ENCODE measurements at places on chromosomes 6 and 20. TPM values are rescaled to one million over a fixed set of nuclear protein-coding genes. Genes with fewer than 3 reads are reported as not detected.

Gene MAPK13
- total RNA-seq: 17.0 TPM

Gene LPA
- total RNA-seq: 0.60 TPM

Gene OXT
- not detected for total RNA-seq

Gene GATA5
- total RNA-seq: 2.3 TPM

Gene DOK5
- total RNA-seq: 10.1 TPM

Gene KIF3B
- 18.2 TPM for total RNA-seq

Gene C6orf58
- total RNA-seq: not detected

Gene LRRC73
- 1.4 TPM for total RNA-seq

Gene BYSL
- 43.8 TPM for total RNA-seq

Gene TRMT6
- 15.4 TPM for total RNA-seq

- DNase-seq: no peak
- H3K4me1 ChIP-seq: peaks cover 2% of the 10 kb centered on the region
- no peak overlapping the region for H3K27ac ChIP-seq
- H3K4me3 ChIP-seq: no peak overlapping the region
Observed at GRCh38 chr6:63459814-63460213, 112.5 kb upstream of the LOC128125822 start.

GRCh38 chr20:49666911-49667310, 46.8 kb downstream of the B4GALT5 start:
- peak overlapping the region; percentile 92 for H3K27ac ChIP-seq
- peaks cover 79% of the 10 kb centered on the region for H3K4me1 ChIP-seq
- no peak overlapping the region for H3K4me3 ChIP-seq
- no peaks in the 10 kb centered on the region for H3K36me3 ChIP-seq
- DNase-seq: no peak

GRCh38 chr6:111533087-111533784, 50.2 kb upstream of the REV3L start:
- no peak overlapping the region for H3K4me3 ChIP-seq
- no peaks in the 10 kb centered on the region for H3K27me3 ChIP-seq
- DNase-seq: peak; percentile 32
- peak overlapping the region; percentile 71 for H3K27ac ChIP-seq

- DNase-seq: no peak
- H3K27ac ChIP-seq: peak overlapping the region; percentile 98
- no peaks in the 10 kb centered on the region for H3K27me3 ChIP-seq
- peaks cover 46% of the 10 kb centered on the region for H3K4me1 ChIP-seq
- H3K36me3 ChIP-seq: peaks cover 49% of the 10 kb centered on the region
Observed at GRCh38 chr6:31541059-31541657, 645 bp downstream of the DDX39B start.

GRCh38 chr6:52284131-52284459, 447 bp downstream of the MCM3 start:
- peaks cover 44% of the 10 kb centered on the region for H3K36me3 ChIP-seq
- H3K27me3 ChIP-seq: no peaks in the 10 kb centered on the region
- no peak overlapping the region for H3K4me3 ChIP-seq
- peak; percentile 76 for DNase-seq
- H3K4me1 ChIP-seq: peaks cover 19% of the 10 kb centered on the region

- H3K4me3 ChIP-seq: no peak overlapping the region
- H3K36me3 ChIP-seq: peaks cover 26% of the 10 kb centered on the region
- no peak overlapping the region for H3K27ac ChIP-seq
- no peaks in the 10 kb centered on the region for H3K4me1 ChIP-seq
Observed at GRCh38 chr6:166105341-166106075, 62.1 kb downstream of the TBXT start.

DNA sequence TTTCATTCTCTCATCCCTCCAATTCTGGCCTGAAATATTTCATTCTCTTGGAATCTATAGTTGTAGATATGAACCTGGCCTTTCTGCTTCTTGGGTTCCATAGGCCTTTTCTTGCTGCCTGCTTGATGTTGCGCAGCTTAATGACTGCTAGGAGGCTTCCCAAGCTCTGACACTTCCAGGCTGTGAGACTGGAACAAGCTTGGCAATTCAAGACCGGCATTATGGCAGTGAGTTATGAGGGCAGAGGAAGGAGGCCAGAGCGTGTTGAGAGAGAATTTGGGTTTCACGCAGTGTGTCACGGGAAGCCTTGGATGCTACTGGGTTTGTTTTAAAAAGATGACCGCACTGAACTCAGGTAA, 948 bp upstream of the DNAJC5 start:
- H3K4me1 ChIP-seq: peaks cover 15% of the 10 kb centered on the region
- H3K4me3 ChIP-seq: peak overlapping the region; percentile 73
- H3K27me3 ChIP-seq: no peaks in the 10 kb centered on the region
- no peak for DNase-seq

DNA sequence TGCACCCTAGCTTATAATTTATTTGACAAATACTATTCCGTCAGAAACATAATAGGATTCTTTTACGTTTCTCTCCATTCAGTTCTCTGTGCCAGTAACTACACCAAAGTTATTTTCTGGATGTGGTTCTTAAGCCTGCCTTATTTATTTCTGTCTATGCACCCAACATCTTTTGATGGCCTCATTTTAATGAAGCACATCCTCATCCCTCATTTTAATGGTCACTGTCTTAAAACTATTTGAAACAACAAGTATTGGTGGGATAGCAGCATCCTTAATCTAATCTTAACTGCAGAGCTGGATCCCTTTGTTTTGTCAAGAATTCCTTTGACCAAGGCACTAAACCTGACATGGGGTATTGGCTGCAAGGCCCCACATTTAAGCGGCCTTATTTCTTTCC, 11.0 kb downstream of the FAM135A start:
- H3K27ac ChIP-seq: no peak overlapping the region
- peaks cover 28% of the 10 kb centered on the region for H3K36me3 ChIP-seq
- H3K27me3 ChIP-seq: no peaks in the 10 kb centered on the region
- no peak overlapping the region for H3K4me3 ChIP-seq
- no peak for DNase-seq

DNA sequence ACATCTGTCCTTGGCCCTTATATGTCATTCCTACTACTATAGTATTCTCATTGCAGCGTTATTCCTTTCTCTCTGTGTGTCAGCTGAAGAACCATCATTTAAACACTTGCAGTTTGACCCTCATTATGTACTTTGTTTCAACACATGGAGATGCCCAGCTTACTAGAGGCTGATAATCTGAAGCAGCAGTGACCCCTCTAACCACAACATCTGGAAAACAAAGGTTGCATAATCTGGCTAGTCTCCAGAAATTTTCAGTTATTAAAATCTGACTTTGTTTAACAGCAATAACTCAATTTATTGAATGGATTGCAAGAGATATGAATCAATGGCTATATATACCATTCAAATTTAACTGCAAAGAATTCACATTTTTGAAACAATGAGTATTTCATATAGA, 6.6 kb upstream of the PHIP start:
- DNase-seq: no peak
- no peak overlapping the region for H3K4me3 ChIP-seq
- no peak overlapping the region for H3K27ac ChIP-seq

GRCh38 chr6:169163411-169163901, 90.2 kb downstream of the THBS2 start:
- H3K27me3 ChIP-seq: no peaks in the 10 kb centered on the region
- no peak overlapping the region for H3K4me3 ChIP-seq

DNA sequence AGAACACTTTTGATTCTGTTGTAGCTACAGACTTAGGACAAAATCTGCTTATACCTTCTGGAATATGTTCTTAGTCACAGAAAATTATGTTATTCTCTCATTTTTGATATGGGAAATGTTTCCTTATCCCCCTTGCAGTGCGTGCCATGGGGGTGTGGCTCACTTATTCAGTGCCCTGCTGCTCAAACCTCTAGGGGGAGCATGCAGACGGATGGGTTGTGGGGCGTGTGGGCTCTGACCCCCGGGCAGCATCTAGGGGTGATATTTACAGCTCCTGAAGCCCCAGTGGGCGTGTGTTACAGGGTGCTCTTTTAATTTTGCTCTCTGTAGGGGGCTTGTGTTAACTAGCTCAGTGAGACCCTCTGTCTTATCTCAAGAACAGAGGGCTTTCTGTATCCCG, 61.3 kb upstream of the FERMT1 start:
- peaks cover 4% of the 10 kb centered on the region for H3K4me1 ChIP-seq
- no peaks in the 10 kb centered on the region for H3K36me3 ChIP-seq
- no peaks in the 10 kb centered on the region for H3K27me3 ChIP-seq

GRCh38 chr6:27812805-27813492, 99.2 kb downstream of the OR2B2 start:
- no peak for DNase-seq
- peak overlapping the region; percentile 88 for H3K4me3 ChIP-seq
- H3K36me3 ChIP-seq: peaks cover 7% of the 10 kb centered on the region
- no peaks in the 10 kb centered on the region for H3K27me3 ChIP-seq
- peaks cover 49% of the 10 kb centered on the region for H3K4me1 ChIP-seq

- peaks cover 32% of the 10 kb centered on the region for H3K27me3 ChIP-seq
- H3K36me3 ChIP-seq: no peaks in the 10 kb centered on the region
- H3K4me1 ChIP-seq: no peaks in the 10 kb centered on the region
Observed at GRCh38 chr6:31293343-31293742, 21.5 kb upstream of the HLA-C start.

DNA sequence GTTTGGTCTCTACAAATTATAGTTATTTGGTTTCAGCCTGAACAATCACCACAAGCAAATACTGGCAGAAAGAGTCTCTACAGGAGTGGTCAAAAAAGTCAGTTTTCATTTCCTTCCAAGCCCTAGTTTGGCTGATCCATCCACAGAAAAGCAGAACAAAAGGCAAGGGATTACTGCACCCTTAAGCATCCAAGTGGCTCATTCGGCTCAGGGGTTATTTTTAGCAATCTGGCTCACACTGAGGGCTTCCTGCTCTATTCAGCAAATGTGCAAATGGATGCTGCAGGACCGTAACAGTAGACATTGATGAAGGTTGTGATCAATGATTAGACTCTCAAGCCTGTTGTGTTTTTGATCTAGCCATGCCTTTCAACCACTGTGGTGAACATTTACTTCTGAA, 62.2 kb upstream of the FABP7 start:
- peaks cover 18% of the 10 kb centered on the region for H3K4me1 ChIP-seq
- peak overlapping the region; percentile 4 for H3K27ac ChIP-seq
- H3K4me3 ChIP-seq: no peak overlapping the region
- no peaks in the 10 kb centered on the region for H3K36me3 ChIP-seq
- H3K27me3 ChIP-seq: no peaks in the 10 kb centered on the region

DNA sequence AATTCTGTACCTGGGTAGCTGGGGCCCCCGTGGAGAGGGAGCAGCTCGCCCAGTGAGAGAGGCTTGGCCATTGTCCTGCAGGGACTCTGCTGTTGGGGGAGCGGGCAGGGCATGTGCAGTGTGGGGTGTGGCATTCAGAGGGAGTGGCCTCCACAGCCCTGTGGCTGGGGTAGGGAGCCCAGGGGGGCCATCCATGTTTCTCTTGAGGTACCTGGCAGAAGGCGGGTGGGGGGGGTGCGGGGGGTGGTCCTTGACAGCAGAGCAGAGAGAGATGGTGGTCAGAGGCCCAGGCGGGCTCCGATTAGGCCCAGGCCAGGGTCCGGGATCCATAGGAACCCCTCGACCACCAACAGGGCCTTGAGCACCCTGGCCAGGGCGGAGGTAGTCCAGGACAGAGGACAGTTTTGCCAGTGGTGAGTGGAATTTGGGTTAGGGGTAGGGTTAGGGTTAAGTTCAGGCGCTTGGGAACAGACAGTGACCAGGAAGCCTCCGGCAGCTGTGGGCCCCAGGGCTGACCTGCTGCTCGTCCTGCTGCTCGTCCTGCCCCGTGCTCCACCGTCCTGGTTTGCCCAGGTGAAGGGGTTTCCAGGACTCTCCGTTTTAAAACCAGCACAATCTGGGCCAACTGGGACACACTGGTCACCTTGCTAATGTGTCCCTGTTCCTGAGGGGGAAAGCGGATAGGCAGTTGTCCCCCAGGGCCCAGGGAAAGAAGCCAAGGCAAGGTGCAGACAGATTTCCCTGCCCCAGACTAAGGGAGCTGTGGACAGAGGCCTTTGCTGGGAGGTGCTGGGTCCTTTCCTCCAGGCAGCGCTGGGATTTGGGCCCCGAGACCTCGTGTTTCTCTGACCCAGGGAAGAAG, 24.8 kb upstream of the MYT1 start:
- H3K4me3 ChIP-seq: no peak overlapping the region
- no peaks in the 10 kb centered on the region for H3K27me3 ChIP-seq
- peaks cover 7% of the 10 kb centered on the region for H3K4me1 ChIP-seq
- peak; percentile 10 for DNase-seq
- no peak overlapping the region for H3K27ac ChIP-seq

DNA sequence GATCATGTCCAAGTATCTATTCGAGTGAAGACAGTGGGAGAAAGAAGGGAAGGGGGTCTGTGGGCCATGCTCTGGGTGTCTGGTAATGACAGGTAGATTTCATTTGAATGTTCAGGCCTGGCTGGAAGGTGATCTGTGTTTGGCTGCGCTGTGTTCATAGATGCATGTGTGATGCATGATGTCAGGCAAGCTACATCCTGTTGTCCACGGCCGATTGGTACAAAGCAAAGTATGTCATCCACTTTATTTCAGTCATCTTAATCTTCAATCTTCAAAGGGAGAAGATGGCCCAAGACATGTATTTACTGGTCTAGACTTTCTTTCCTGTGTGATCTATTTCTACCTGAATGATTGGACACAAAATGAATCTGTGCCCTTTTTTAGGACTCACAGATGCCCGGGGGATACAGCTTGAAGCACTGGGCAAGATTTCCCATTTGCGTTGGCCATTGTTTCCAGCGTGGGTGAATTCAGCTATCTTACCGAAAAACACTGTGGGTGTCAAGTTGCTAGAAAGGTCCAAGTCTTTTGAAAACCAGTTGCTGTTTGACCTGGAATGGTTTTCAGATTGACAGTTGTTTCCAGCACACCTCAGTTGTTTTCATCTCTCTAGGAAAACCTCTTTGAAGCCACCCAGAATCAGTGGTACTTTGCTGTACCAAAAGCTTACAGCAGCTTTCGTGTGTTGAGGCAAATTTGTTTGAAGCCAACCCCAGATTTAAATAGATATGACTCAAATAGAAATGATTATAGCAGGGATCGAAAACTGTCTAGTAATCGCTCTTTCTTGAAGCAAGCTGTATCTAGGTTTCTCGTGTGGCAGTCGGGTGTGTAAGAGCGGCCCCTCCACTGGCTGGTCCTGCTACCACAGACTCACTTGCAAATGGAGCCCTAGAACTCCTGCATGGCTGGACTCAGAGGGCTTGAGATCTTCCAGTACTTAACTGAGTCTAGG, 27.2 kb downstream of the DUSP22 start:
- no peak for DNase-seq
- no peaks in the 10 kb centered on the region for H3K27me3 ChIP-seq
- H3K4me1 ChIP-seq: peaks cover 15% of the 10 kb centered on the region
- H3K4me3 ChIP-seq: no peak overlapping the region
- peaks cover 43% of the 10 kb centered on the region for H3K36me3 ChIP-seq
- no peak overlapping the region for H3K27ac ChIP-seq

DNA sequence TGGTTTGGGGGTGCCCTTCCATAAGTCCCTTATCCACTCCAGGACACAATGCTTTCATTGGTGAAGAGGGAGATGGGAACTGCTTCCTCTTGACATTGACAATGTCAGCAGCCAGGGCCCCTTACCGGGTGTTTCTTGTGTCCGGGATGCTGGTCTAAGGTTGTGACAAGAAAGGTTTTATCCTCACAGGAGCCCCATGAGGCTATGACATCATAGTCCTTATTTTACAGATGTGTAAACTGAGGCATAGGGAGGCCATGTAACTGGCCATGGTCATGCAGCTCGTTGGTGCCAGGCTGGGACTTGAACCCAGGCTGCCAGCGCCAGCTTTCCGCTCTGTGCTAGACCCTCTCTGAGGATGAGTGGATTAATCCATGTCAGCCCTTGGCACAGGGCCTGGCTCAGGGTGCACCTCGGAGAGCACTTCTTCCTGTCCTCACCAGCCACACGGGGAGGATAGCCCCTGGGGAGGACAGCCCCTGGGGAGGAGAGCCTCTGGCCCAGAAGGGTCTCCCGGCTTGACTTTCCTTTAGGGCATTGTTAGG, 157.3 kb downstream of the SYCP2 start:
- H3K4me1 ChIP-seq: 0 out of 2 replicates have a peak, but pooled peaks cover 2% of the 10 kb centered on the region
- no peak for DNase-seq
- no peak overlapping the region for H3K4me3 ChIP-seq

GRCh38 chr20:19774135-19774933, 16.3 kb downstream of the RIN2 start:
- peaks cover 44% of the 10 kb centered on the region for H3K4me1 ChIP-seq
- no peak overlapping the region for H3K27ac ChIP-seq
- DNase-seq: no peak
- H3K27me3 ChIP-seq: no peaks in the 10 kb centered on the region
